ENCODE measurements at places on chromosomes 3 and 15. TPM values are rescaled to one million over a fixed set of nuclear protein-coding genes. Genes with fewer than 3 reads are reported as not detected.

GRCh38 chr15:85492406-85492805, 112.0 kb downstream of the AKAP13 start:
- no peak for DNase-seq

GRCh38 chr3:75906555-75907112, 121.3 kb upstream of the ZNF717 start:
- DNase-seq = peak; percentile 31

- no peak for DNase-seq
Measured at GRCh38 chr15:78838489-78838888, 27.2 kb upstream of the ADAMTS7 start.

DNA sequence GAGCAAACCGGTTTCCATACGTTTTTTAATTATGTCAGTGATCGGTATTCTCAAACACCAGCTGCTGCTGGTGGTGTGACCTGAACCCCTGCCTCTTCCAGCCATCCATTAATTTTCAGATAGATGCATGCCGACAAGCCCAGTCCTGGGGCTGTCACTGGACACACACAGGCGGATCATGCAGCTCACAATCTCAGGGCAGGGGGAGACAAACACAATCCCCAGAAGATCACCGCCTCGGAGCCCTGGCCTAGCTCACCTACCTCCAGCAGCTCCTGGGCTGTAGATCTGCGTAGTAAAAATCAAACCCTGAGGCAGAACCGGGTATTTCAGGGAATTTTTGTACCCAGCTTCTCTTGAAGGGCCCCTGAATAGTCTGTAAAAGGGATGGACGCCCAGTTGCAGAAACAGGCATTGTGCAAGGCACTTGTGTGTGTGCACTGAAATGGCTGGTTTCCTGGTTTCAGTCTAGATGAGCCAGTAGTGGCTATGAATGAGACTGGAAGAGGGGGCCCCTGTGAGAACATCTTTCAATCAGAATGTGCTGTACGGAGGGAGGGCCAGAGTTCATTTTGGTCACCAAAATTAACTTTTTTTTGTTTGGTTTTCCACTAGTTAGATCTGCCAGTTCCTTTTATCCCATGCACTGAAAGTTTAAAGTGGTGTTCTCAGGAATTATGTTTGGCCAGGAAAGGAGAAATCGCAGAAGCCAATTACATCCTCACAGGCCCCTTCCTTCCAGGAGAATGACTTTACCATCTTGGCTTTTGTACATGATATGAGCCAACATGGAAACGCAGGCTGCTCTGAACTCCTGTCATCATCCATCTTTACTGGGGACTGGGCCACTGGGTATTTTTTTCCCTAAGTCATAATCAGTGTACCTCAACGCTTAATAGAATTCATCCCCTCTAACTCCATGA, 55.0 kb upstream of the RPL32 start:
- no peak for DNase-seq

The INTS14 gene
- polyA plus RNA-seq = 39.5 TPM

The CELF6 gene
- polyA plus RNA-seq = 0.02 TPM
